ENCODE measurements at places on chromosomes 5 and 9. TPM values are rescaled to one million over a fixed set of nuclear protein-coding genes. Genes with fewer than 3 reads are reported as not detected.
A peak's percentile ranks its signal among the peaks of the same experiment; 100 is the strongest.

Gene SPATA31C1
- 0.78 TPM for polyA plus RNA-seq

- DNase-seq, result peak; percentile 44
These were observed 500.0 kb upstream of the C9orf72 start for GRCh38 chr9:28073270-28073669.

- no peak for DNase-seq
These were observed 253.9 kb downstream of the CEMIP2 start for GRCh38 chr9:71514344-71514975.

DNA sequence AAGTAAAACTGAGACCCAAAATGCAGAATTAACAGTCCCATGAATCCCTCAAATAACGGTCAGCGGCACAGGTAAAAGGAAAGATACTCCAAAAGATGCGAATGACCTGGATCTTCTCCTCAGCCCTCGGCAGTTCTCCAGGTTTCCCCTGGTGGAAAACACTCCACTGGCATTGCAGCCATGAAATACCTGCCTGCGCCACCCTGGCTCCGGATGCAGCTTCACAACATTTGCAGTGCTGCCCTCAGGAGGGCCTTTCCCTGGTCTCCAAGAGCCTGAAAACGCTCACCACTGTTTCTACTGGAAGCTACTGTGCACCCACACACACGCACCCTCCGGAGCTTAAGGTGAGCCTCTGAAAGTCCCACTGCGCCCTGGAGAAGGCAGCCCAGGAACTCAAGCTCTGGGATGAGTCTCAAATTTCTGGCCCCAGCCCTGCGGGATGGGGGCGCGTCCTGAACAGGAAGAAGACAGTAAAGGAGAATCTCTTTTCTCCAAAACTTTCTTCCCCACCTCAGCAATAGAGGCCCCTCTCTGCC is 612 bp downstream of the UGT3A2 start:
- no peak for DNase-seq

- DNase-seq, result no peak
These were observed 78.4 kb downstream of the SLC38A9 start for GRCh38 chr5:55633574-55634208.

GRCh38 chr5:115377468-115378217 is 81.2 kb upstream of the CCDC112 start:
- DNase-seq, result no peak

DNA sequence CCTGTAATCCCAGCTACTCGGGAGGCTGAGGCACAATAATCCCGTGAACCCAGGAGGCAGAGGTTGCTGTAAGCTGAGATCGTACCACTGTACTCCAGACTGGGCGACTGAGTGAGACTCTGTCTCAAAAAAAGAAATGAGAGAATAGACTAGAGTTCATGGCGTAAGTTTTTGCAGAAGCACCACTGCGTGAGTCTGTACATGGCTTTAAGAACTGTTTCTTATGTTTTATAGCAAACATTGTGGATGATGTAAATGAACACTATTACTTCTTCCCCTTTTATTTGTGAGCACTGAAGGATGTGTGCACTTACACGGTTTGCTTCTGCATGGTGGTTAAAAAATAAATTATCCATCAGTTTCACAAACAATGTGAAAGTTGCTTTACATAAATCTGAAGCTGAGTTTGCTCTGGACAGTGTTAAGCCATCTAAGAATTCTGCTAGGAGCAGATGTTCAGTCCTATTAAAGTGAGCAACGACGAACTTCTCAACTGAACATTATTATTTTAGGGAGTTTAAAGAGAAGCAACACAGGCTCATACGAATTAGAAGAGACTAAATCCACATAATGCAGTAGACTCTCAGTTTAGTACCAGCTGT is 52.5 kb downstream of the ZFAND5 start:
- no peak for DNase-seq

GRCh38 chr9:35108461-35108860 is 5.5 kb upstream of the STOML2 start:
- DNase-seq, result no peak
